Nucleus accumbens (tissue), 56 donors: ENCODE measurements at places on chromosomes 4 and X.

GRCh38 chr4:173008436-173008835 is 160.2 kb upstream of the GALNT7 start:
- no peak for DNase-seq

- no peak for DNase-seq
Measured at GRCh38 chr4:130143656-130144055, 1047.7 kb downstream of the C4orf33 start.

DNA sequence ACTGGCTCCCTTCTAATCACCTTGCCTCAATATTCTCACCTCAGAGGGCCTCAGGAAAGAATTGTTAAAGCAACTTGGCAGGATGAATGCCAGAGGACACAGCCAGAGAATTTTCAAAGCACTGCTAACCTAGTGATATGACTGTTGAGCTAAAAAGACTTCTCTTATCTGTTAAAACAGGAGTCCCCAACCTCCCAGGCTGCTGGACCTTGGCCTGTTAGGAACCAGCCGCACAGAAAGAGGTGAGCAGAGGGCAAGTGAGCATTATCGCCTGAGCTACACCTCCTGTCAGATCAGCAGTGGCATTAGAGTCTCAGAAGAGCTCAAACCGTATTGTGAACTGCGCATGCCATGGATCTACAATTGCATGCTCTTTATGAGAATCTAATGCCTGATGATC is 1.7 kb upstream of the KCNE5 start:
- no peak for DNase-seq

- DNase-seq: no peak
Measured at GRCh38 chrX:41542135-41542534, 95.0 kb downstream of the NYX start.

DNA sequence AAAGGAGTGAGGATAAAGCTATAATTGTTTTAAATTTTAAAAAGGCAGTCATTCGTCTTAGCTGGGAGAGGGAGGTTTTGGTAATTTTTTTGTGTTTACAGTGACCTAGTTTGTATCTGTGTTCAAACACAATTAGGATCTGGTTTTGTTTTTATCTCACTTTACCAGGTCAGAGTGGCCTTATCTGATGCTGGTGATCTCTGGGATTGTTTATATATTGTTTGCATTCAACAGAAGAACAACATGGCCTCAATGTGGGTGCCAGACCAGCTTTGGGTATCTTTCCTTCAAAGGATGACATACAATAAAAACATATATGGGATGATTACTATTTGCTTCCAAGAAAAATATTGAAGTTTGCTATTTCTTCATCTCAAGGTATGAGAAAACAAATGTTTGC is 272.2 kb upstream of the UGT8 start:
- no peak for DNase-seq

DNA sequence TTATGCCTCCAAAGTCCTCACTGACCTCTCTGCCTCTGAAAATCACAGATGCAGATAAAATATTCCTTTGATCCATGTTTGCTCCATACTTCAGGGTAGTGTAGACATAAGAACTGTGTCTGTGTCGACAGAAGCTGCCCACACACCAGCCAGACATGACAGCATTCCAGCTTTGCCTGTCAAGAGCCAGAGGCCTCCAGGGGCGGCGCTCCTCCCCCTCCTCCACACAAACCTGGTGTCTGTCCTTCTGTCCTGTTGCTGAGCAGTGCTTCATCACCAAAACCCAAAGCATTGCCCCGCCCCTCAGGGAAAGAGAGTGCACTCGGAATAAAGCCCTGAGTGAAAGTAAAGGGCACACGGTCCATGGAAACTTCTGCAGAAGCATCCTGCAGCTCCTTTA is 379.4 kb downstream of the FBXW7 start:
- no peak for DNase-seq

- DNase-seq: no peak
Measured at GRCh38 chr4:26459054-26459755, 31.1 kb downstream of the CCKAR start.

- no peak for DNase-seq
Measured at GRCh38 chr4:28151314-28151713, 1290.7 kb downstream of the STIM2 start.
